ENCODE measurements at places on chromosomes 5 and 9.

GRCh38 chr9:4689687-4690104 is 10.3 kb downstream of the CDC37L1 start:
- DNase-seq: no peak

DNA sequence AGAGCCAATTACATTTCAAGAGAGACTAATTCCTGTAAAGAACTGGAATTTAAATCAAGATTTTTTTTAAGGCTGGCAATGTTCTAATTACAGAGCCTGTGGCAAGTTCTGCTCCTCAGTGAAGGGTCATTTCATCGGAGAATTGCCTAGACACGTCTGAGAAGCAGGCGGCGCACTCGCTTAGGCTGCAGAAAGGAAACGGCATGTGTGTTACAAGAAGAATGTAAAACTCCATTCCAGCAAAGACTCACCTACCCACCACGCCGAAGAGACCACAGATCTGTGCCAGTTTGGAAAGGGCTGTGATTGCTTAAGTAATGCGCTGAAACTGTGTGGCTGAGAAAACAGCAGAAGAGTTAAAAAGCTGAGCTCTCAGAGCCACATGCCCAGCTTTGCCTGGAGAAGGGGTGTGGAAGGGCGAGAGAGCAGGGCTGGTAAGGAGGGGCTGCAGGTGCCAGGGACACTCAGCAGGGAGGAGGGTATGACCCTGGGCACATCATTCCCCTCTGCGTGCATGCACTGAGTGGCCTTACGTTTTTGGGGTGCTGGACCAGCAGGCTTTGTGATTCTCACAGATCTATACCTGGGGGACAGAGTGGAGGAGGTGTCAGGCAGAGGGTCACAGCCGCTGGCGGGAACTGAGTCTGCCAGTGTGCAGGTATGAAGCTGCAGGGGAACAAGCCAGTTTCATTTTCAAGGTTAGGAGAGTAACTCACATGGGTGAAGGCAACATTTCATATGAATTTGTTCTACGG is 17.8 kb upstream of the SLC25A51 start:
- no peak for DNase-seq

GRCh38 chr5:96809921-96810320 is 2.2 kb upstream of the ERAP1 start:
- no peak for DNase-seq

GRCh38 chr9:82993856-82994605 is 68.9 kb downstream of the RASEF start:
- DNase-seq: no peak

- DNase-seq: no peak
Measured at GRCh38 chr9:77751341-77752091, 103.4 kb upstream of the GNA14 start.

GRCh38 chr5:5046680-5047502 is 93.2 kb upstream of the ADAMTS16 start:
- DNase-seq: no peak

- no peak for DNase-seq
Measured at GRCh38 chr5:36423578-36424307, 122.0 kb upstream of the RANBP3L start.

- DNase-seq: no peak
Measured at GRCh38 chr5:113227798-113228197, 207.0 kb downstream of the TSSK1B start.

DNA sequence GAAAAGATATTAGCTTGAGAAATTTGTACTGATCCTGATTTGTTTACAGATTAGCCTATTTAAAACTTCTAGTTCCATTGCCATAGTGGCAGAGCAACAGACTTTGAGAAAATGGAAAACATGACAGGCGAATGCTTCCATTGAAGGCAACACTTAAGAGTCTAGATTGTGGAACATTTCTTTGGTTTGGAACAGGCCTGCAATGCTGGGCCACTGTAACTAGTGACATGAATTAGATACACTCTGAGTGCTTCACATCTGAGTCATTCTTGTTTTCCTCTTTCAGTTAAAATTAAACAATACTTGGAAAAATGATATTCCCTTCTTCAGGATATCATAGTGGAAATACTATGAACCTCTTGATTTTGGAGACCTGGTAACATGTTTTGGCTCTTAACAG is 453.6 kb upstream of the TUSC1 start:
- no peak for DNase-seq
